A549 treated with CORT108297 at 1 μM for 4 hours (cell line): ENCODE measurements at places on chromosomes 11 and 22. TPM values are rescaled to one million over a fixed set of nuclear protein-coding genes. Genes with fewer than 3 reads are reported as not detected.

NAP1L4 gene
- total RNA-seq: 112 to 140 TPM (median 122 TPM) in 5 replicates

OLFML1 gene
- total RNA-seq: 0.03 TPM in 1 of 5 replicates, not detected in the others

CD3E gene
- not detected in 5 replicates for total RNA-seq

TIGD3 gene
- 0.60 to 1.1 TPM (median 1.0 TPM) in 5 replicates for total RNA-seq

FAM227A gene
- total RNA-seq: 0.46 to 1.1 TPM (median 0.80 TPM) in 5 replicates

ISX gene
- total RNA-seq: not detected in 5 replicates

BIRC3 gene
- 29.8 to 43.5 TPM (median 38.8 TPM) in 5 replicates for total RNA-seq

PRG3 gene
- total RNA-seq: not detected in 5 replicates

ENTHD1 gene
- total RNA-seq: not detected in 5 replicates

DDIAS gene
- total RNA-seq: 16.1 to 19.4 TPM (median 18.4 TPM) in 5 replicates

SFI1 gene
- 8.2 to 15.1 TPM (median 10.9 TPM) in 5 replicates for total RNA-seq

CRYBB3 gene
- total RNA-seq: 0.22 TPM in 1 of 5 replicates, not detected in the others

HSPB2 gene
- total RNA-seq: not detected in 5 replicates

TREH gene
- not detected in 5 replicates for total RNA-seq

SEC14L6 gene
- total RNA-seq: 0.03 TPM in 1 of 5 replicates, not detected in the others
